ENCODE measurements at places on chromosomes 3 and 15.

GRCh38 chr3:87145553-87145952, 81.6 kb upstream of the CHMP2B start:
- peak; percentile 7 for DNase-seq

GRCh38 chr3:14376348-14377043, 25.9 kb upstream of the SLC6A6 start:
- no peak for DNase-seq

DNA sequence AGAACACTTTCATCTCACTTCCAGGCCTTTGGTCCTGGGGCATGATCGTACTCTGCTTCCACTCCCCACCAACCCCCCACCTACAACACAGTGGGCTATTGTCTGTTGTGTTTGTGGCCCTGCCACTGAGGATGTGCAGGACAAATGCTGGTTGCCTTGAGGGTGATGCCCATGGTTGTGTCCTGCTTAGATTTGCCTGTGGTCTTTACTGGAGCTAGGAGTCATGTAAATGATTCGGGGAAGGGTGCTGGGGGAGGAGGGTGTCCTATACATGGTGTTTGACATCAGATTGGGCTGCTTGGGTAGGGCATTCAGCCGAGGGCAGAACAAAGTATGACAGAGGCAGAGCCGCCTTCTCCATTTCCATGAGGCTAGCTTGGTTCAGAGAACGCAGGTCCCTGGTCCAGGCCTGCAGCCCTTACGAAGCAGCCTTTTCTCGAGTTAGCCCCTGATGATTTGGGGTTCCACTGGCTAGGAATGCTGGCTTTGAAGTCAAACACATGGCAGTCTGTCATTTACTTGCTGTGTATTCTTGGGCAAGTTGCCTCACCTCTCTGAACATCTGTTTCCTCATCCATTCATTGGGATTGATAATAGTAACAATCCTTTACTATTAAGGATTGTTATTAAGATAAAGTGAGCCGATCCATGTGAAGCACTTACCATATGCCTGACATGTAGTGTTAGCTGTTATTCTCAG, 6.9 kb downstream of the CORO2B start:
- DNase-seq: no peak

GRCh38 chr3:190183121-190183520, 62.4 kb upstream of the P3H2 start:
- peak; percentile 18 for DNase-seq

DNA sequence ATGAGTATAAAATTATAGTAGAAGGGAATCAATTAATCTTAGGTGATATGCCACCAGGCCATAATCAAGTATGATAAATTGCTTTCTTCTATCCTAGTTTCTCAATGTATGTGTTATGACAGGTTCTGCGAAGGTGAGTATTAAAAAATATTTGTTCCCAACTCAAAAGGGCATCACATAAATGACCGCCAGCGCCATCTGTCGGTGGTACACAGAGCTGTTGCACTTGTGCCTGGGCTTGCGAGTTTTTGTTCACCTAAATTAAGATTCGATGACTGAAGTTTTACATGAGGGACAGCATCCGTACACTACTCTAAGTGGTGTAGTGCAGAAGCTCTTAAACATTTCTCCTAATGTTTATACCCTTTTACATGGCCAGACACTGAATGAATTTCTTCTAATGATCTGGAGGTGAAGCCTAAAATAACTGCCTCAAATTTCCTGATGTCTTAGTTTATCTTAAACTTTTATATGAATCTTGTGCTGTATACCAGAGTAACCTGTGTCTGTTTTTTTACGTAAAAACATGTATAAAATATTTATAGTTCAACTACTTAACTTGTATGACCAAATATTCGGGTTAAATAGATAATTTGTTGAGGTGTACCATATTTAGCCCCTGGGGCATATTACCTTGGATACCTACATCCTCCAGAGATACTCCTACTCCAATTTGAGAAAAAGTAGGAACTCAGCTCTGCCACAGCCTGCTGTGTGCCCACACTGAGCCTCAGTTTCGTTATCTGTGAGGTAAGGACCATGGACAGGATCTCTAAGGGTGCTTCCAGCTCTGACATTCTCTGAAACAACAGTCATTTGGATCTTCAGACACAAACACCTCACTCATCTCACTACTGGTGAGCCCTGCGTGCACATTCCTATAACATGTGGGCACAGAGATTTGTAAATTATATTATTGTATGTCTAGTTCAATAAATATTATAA, 365.6 kb downstream of the MAGI1 start:
- DNase-seq: peak; percentile 41

DNA sequence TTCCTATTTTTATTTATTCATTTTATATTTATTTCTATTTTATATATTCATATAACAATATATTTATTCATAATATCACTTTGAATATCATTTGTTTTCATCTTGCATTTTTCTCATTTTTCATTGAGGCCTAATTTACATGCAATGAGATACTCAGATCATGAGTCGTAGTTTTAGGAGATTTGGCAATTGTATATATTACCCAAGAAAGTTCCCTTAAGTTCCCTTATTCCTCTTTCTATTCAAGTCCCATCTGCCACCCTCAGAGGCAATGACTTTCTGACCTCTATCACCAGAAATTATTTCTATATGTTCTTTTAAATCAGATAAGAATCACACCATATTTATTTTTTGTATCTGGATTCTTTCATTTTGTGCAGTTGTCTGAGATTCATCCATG, 329.1 kb upstream of the TPRG1 start:
- DNase-seq: no peak

DNA sequence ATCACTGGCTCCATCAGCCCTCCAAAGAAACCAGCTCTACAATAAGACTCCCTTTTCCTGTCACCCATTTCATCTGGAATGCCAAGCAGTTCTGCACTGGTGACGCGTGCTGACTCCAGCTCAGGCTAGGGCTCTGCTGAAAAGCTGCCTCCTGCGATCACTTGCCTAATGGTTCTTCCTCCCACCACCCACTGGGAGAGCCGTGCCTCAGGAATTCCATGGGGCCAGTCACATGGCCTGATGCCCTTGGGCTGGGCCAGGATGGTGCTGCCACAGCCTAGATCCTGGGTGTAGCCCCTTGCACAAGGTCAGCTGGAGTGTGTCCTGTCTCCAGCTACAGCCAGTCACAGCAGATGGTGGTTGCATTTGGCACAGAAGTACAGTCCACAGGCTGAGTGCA, 98.9 kb downstream of the DNAJB8 start:
- no peak for DNase-seq

All from RKO (cell line).